Fibroblast of villous mesenchyme (primary cell): ENCODE measurements at places on chromosomes 3 and 15. TPM values are rescaled to one million over a fixed set of nuclear protein-coding genes. Genes with fewer than 3 reads are reported as not detected.

DISP2 gene
- under 0.01 TPM in 2 replicates for total RNA-seq

LYZL4 gene
- total RNA-seq = not detected in 2 replicates

MIX23 gene
- 29.0 and 36.3 TPM in 2 replicates for total RNA-seq

AADAC gene
- 0.32 TPM in 1 of 2 replicates, not detected in the other for total RNA-seq

A4GNT gene
- total RNA-seq = under 0.01 TPM in 1 of 2 replicates, not detected in the other

GOLGA8T gene
- under 0.01 TPM in 1 of 2 replicates, not detected in the other for total RNA-seq

PPARG gene
- 3.5 and 4.7 TPM in 2 replicates for total RNA-seq

THOC7 gene
- 46.1 and 47.9 TPM in 2 replicates for total RNA-seq

FAM107A gene
- not detected in 2 replicates for total RNA-seq

SLC24A5 gene
- total RNA-seq = not detected in 2 replicates

TMEM266 gene
- under 0.01 TPM in 1 of 2 replicates, not detected in the other for total RNA-seq

EFHB gene
- under 0.01 TPM in 1 of 2 replicates, not detected in the other for total RNA-seq

PLSCR5 gene
- total RNA-seq = not detected in 2 replicates

SERPINI1 gene
- total RNA-seq = 2.2 and 2.6 TPM in 2 replicates

CHRD gene
- 1.7 and 3.5 TPM in 2 replicates for total RNA-seq

ISG20 gene
- total RNA-seq = 1.3 and 3.0 TPM in 2 replicates

CPLX3 gene
- total RNA-seq = not detected in 2 replicates

NR1I2 gene
- under 0.01 TPM in 2 replicates for total RNA-seq

IL12A gene
- total RNA-seq = 0.64 and 2.2 TPM in 2 replicates

EPHB3 gene
- total RNA-seq = 2.2 and 3.5 TPM in 2 replicates

MESP2 gene
- total RNA-seq = 0.32 and 0.43 TPM in 2 replicates

DUOXA2 gene
- not detected in 2 replicates for total RNA-seq

ANAPC13 gene
- total RNA-seq = 57.0 and 95.9 TPM in 2 replicates

CLDN1 gene
- total RNA-seq = 3.5 and 14.2 TPM in 2 replicates

STAC gene
- total RNA-seq = 0.32 and 0.43 TPM in 2 replicates

MGLL gene
- 82.1 and 141 TPM in 2 replicates for total RNA-seq

CKMT1B gene
- total RNA-seq = not detected in 2 replicates

TMOD2 gene
- total RNA-seq = 5.2 and 7.3 TPM in 2 replicates

CTXN2 gene
- not detected in 2 replicates for total RNA-seq

PCOLCE2 gene
- under 0.01 TPM in 1 of 2 replicates, not detected in the other for total RNA-seq

C3orf70 gene
- 2.2 and 4.2 TPM in 2 replicates for total RNA-seq

HSPBAP1 gene
- 6.0 and 6.4 TPM in 2 replicates for total RNA-seq

TMOD3 gene
- 56.0 and 100 TPM in 2 replicates for total RNA-seq
